ENCODE measurements at places on chromosomes 5 and 9.

GRCh38 chr9:27436234-27436633 lies 87.9 kb upstream of the IFNK start:
- no peak for DNase-seq

GRCh38 chr5:123223921-123224320 lies 134.9 kb downstream of the PRDM6 start:
- no peak for DNase-seq

DNA sequence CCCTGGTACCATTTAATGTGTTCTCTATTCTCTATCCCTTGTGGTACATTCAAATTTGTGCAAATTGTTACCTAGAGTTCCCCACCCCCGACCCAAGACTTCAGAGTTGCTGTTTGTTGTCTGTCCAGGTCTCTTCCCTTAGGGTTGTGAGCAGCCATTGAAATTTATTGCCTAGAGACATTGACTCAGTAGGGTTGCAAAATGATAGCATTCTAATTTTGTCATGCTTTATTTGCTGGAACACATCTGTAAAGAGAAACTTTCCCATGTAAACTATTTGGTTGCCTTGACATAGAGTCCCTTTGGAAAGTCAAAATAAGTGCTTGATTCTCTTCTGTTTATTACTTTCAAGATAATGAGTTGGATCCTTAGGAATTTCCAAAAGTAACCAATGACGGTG lies 91.7 kb upstream of the KLF9 start:
- no peak for DNase-seq

DNA sequence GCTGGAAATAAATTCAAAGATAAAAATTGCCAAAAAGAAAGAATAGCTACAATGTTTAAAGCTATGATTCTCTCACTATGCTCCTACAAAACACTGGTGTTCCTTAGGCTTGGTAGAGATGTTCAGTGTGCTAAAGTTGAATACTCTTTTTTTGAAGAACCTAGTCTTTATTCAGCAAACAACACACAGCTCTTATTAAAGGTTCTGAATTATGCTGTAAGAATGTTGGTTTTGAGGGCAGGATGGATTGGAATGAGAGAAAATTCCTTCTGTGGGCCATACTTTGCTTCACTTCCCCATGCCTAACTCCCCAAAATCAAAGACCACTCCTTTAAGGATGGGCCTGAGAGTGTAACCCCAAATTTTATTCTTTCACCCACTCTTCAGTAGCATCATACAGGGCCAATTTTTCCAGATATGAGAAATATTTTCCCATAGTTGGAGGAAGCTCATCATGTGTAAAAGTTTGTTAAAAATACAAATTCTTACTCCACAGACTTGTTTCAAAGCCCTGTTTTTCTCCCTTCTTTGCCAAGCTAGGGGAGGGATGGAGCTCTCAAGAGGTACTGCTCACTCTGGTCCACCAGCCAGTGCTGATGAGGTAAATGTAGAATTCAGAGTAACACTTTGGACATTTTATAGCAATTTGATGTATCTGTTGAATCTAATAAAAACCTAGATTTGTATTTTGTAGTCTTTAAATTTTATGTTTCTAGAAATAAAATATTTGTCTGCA lies 99.3 kb downstream of the GDNF start:
- DNase-seq, result no peak

GRCh38 chr9:117887383-117887782 lies 183.2 kb downstream of the TLR4 start:
- DNase-seq, result no peak

GRCh38 chr9:100937382-100937781 lies 91.1 kb upstream of the PLPPR1 start:
- no peak for DNase-seq

GRCh38 chr5:151063142-151063989 lies 17.5 kb downstream of the TNIP1 start:
- DNase-seq, result no peak

DNA sequence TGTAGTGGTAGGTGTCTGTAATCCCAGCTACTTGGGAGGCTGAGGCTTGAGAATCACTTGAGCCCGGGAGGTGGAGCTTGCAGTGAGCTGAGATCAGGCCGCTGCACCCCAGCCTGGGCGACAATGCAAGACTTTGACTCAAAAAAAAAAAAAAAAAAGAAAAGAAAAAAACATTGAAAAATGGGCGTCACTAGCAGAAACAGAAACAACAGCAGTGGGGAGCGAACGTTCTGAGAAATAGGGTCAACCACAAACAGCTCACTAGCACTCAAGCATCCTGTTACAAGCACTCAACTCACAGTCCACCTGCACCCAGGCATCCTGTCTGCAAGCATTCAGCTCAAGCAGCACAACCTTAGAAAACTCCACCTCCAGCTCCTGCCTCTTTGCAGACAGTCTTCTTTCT lies 17.2 kb downstream of the TRIM14 start:
- DNase-seq, result peak; percentile 95

DNA sequence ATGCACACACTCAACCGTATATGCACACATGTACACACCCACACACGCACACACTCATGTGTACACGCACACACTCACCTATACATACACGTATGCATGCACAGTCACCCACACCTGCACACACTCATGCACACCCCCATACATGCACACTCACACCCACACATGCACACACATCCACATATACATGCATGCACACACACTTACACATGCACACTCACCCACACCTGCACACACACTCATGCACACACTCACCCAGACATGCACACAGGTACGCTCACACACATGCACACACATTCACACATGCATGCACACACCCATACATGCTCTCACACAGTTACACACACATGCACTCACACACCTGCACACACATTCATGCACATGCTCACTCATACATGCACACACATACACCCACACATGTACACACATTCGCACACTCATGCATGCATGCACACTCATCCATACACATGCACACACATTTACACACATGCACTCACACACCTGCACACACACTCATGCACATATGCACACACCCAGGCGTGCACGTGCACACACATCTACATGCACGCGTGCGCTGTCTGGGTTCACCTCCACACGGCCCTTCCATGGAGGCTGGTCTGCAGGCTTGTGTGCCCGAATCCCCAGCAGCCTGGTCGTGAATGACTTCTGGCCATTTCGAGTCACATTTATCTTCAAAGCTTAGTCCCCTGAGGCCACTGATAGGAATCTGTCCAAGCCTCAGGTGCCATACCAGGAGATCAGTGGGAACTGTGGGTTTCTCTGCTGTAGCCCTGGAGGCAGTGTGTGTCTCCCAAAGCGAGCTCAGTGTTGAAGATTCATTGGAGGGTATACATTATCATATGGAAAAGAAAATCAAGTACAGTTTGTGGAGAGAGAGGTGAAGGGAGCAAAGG lies 103.0 kb downstream of the COL5A1 start:
- DNase-seq, result no peak

- no peak for DNase-seq
These were observed 10.5 kb upstream of the ERCC6L2 start for GRCh38 chr9:95864852-95865580.

DNA sequence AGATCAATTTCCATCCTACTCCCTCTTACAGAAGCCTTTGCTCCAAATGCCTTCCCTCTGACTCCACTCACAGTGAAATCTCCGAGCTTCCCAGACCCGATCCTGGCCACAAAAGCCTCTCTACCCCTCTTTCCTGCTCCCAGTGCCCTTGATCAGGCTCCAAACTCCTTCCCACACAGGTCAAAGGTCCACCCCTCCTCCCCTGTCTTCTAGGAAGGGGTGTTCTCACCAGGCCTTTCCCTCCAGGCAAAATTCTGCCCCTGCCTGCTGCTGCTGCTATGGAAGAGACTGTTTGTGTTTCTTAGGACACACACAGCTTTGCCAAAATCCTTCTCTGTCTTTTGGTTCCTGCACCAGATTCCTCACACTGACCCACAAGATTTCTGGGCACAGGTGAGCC lies 85.8 kb upstream of the ALDH1A1 start:
- DNase-seq, result no peak

GRCh38 chr9:93950619-93951601 lies 4.2 kb downstream of the BARX1 start:
- no peak for DNase-seq

DNA sequence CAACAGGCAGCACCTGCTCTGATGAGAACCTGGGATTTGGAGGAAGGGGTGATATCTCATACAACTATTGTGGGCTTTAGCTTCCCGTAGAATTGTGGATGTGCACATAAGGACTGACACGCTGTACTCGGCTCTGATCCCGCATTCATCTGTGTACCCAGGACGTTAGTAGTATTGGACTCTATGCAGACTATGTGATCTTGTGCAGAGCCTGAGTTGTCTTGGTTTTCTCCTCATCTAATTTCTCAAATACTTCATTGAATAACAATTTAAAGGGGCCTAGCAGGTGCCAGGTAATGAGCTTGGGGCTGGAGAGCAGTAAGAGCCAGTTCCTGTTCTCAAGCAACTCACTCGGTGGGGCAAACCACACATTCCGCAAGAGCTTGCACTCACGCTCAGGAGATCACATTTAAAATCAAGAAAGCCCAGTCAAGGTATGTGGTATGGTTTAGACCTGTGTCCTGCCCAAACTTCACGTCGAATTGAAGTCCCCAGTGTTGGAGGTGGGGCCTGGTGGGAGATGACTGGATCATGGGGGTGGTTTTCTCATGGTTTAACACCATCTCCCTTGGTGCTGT lies 14.8 kb downstream of the C5orf15 start:
- DNase-seq, result no peak

GRCh38 chr5:107459605-107460004 lies 211.1 kb downstream of the EFNA5 start:
- DNase-seq, result no peak

GRCh38 chr9:28001096-28001495 lies 427.8 kb upstream of the C9orf72 start:
- DNase-seq, result no peak

GRCh38 chr5:52043543-52043942 lies 660.3 kb downstream of the ISL1 start:
- DNase-seq, result no peak

- DNase-seq, result no peak
These were observed 51.0 kb downstream of the KIF4B start for GRCh38 chr5:155064580-155064979.

- DNase-seq, result no peak
These were observed 27.7 kb upstream of the SSBP2 start for GRCh38 chr5:81778642-81779041.

DNA sequence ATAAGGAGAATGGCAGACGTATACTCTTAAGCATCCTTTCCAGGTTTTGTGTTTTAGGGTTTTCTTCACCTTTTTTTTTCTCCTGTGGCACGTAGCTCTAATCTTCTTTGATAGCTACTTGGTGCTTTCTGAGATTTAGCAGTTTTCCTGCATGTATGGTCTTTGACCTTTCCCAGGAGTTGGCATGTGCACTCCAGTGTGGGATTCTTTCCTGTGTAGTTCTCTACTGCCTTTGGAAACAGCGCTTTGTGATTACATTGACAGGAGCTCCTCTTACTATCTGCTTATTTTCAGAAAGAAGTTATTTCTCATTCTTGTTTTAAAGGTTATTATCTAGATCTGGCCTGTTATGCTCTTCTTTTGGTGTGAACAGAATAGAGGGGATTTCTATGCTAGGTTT lies 65.5 kb downstream of the UNC13B start:
- no peak for DNase-seq

GRCh38 chr5:153903321-153903720 lies 135.4 kb downstream of the FAM114A2 start:
- DNase-seq, result no peak

DNA sequence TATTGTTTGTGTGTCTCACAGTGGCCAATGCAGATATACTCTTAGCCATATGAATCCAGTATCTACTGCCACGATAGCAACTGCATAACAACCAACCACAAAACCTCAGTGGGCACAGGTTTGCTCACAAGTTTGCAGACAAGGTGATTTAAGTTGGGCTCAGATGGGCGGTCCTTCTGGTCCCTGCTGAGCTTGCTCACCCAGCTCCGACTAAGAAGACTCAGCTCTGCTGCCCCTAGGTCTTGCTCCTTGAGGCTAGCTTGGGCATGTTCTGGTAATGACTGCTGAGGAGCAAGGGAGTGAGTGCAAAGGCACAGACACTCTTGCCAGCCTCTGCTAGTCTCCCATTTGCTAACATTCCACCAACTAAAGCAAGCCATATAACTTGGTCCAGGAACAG lies 52.6 kb downstream of the MTX3 start:
- no peak for DNase-seq

- DNase-seq, result no peak
These were observed 478 bp upstream of the SETD9 start for GRCh38 chr5:56908942-56909293.

GRCh38 chr5:41837793-41838192 lies 32.4 kb downstream of the OXCT1 start:
- DNase-seq, result no peak

DNA sequence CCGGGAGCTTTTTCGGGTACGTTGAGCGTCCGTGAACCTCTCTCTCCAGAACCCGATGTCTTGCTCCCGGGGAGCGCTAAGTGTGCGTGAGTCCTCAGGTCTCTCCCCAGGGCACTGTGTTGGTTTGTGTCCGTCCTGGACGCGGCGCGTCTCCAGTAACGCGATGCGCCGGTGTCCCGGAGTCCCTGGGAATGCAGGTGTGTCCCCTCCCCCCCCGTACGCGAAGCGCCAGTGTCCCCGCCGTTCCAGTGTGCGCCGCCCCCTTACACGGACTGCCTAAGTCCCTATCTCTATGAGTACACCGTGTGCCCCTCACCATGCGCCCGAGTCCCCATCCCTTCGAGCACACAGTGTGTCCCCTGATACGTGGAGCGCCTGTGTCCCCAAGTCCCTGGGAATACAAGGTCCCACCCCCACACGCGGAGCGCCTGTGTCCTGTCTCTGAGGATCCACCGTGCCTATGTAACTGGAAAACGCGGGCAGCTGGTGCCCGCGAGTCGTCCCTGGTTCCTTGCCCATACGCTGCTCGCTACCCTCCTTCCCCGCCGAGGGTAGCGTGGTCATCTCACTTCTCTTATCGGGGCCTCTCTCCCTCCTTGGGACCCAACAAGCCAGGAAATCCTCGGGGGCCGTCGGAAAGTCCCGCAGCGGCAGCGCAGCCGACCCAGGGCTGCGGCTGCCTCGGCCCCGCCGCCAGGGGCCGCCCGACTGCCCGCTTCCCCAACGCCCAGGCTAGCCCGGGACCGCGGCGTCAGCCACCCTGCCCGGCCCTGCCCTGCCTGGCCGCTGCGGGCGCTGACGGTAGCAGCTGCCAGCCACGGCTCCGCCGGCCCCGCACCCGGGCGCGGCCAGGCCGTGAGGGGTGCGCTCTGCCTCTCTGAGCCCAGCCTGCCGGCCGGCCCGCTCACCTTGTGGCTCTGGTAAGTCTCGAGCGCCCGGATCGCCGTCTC lies 709 bp downstream of the ELL2 start:
- DNase-seq, result no peak

GRCh38 chr5:27252911-27253310 lies 214.5 kb upstream of the CDH9 start:
- no peak for DNase-seq

GRCh38 chr9:84652496-84653120 lies 16.9 kb upstream of the NTRK2 start:
- no peak for DNase-seq

- no peak for DNase-seq
These were observed 68.5 kb downstream of the SLC28A3 start for GRCh38 chr9:84271921-84272556.

All from GF-D8 (cell line).